ENCODE measurements at places on chromosomes 5 and 9. TPM values are rescaled to one million over a fixed set of nuclear protein-coding genes. Genes with fewer than 3 reads are reported as not detected.

The PCDHB11 gene
- 2.1 TPM for total RNA-seq

The CCDC192 gene
- total RNA-seq: not detected

GRCh38 chr5:103340717-103341388 lies 82.3 kb downstream of the MACIR start:
- DNase-seq: no peak

GRCh38 chr9:109739760-109740159 lies 40.2 kb upstream of the PALM2AKAP2 start:
- DNase-seq: no peak

DNA sequence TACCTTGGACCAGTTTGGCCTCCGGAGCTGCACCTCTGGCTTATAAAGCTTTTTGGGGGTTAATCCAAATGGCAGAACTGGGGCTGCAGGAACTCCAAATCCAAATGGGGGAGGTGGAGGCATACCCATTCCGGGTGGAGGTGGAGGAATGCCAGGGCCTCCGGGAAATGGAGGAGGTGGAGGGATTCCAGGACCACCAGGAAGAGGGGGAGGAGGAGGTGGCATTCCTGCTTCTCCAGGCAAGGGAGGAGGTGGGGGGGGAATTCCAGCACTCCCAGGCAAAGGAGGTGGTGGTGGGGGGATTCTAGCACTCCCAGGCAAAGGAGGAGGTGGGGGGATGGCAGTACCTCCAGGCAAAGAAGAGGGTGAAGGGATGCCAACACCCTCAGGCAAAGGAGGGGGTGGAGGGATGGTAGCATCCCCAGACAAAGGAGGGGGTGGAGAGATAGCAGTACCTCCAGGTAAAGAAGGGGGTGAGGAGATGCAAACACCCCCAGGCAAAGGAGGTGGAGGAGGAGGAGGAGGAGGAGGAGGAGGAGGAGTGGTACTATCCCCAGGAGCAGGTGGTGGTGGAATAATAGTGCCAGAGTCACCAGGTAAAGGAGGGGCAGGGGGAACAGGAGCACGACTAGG lies 45.2 kb downstream of the DIAPH1 start:
- DNase-seq: no peak

GRCh38 chr5:180222056-180222455 lies 13.0 kb upstream of the RASGEF1C start:
- no peak for DNase-seq

All from astrocyte (in vitro differentiated cells and primary cell).